ENCODE measurements at places on chromosomes 5 and 9.
A peak's percentile ranks its signal among the peaks of the same experiment; 100 is the strongest.

GRCh38 chr9:137312852-137313325 is 10.8 kb upstream of the NRARP start:
- no peak for DNase-seq

- DNase-seq, result no peak
Observed at GRCh38 chr5:109929376-109929775, 239.6 kb downstream of the MAN2A1 start.

GRCh38 chr5:80128141-80128540 is 93.0 kb downstream of the THBS4 start:
- no peak for DNase-seq

- DNase-seq, result no peak
Observed at GRCh38 chr9:107308461-107308860, 25.4 kb downstream of the RAD23B start.

GRCh38 chr5:114101153-114101552 is 260.7 kb upstream of the KCNN2 start:
- DNase-seq, result no peak

- DNase-seq, result no peak
Observed at GRCh38 chr9:78356634-78357033, 59.7 kb downstream of the PSAT1 start.

GRCh38 chr9:95506678-95507463 is 9.9 kb downstream of the PTCH1 start:
- DNase-seq, result peak; percentile 67

GRCh38 chr5:180474569-180474968 is 19.6 kb upstream of the CNOT6 start:
- no peak for DNase-seq

- no peak for DNase-seq
Observed at GRCh38 chr5:153641183-153641688, 150.8 kb downstream of the GRIA1 start.

DNA sequence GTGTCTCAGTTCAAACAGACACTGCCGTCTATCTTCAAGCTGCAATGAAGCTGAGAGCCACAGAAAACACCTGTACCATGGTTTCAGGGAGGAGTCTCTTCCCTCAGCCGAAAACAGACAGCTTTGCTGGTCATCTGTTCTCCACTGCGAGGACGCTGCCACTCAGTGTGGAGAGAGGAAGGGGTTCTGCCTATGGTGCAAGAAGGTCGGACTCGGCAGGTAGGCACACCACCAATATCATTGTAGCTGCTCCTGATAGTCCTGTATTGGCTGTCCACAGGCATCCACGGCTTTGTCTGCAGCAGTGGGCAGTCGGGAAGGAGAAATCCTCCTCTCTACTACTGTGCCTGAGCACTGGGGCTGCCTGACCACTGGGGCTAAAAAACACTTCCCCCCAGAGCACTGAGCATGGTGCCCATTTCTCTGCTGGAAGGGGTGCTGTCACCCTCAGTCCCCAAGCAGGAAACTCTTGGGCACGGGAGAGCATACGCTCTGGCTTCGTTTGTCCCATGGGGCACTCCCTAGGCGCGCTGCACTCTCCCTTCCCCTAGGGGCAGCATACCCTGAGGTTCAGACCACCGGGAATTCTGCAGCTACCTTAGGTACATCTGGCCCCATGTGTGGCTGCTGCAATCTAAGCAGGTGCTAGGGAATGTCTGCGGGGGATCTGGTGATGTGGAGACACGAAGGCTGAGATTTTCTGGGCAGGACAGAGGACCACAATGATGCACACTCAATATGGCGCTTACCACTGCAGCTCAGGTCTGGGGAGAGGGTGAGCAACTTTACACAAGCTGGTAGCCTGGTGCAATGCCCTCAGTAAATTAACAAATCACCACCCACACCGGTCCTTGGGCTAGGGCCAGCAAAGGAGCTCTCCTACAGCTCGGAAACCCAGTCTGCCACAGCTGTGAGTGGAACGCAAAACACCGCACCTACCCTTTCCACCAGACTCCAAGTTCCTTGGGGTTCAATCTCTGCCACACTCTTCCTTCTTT is 880.9 kb upstream of the SEMA6A start:
- no peak for DNase-seq

DNA sequence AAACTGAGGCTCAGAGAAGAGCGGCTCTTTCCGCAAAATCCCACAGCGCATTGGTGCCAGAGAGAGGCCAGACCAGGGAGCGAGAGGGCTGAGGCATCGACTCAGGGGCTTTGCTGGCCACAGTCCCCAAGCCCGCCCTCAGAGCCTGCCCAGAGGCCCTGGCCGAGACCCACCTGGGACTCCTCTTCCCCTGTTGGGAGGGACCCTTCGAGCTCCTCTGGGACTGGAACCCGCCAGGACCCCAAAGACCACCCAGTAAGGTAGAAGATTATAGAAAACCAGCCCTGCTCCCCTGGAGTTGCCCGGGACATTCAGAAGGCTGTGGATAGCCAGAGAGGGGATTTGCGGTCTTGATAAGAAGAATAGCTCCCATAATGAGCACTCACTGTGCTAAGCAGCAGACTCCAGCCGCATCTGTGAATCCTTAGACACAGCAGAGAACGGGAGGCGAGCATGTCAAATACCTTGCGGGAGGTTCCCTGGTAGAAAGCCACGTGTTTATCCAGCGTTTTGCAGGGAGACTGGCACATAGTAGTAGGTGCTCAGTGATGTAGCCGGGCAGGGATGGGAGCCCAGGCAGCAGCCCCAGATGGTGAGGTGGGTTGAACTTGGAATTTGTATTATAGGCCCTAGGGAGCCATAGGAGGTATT is 651 bp upstream of the AK1 start:
- DNase-seq, result no peak

- DNase-seq, result no peak
Observed at GRCh38 chr9:99199938-99200539, 21.7 kb downstream of the ALG2 start.

DNA sequence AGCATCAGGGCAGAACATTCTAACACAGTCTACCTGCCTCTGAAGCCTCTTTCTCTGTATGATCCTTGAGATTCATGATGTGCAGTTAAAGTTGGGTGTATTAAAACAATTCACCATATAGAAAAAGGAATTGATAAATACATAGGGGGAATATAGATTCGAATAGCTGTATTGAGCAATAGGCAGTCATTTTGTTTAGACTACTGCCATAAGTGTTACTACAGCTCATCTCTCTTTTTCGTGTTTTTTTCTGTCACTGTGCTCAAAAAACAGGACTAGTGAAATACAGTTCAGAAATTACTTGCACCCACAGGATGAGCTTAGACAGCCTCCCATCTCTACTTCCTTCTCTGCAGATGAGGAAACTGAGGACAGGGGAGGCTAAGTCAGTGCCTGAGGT is 144.6 kb upstream of the FBN2 start:
- no peak for DNase-seq

DNA sequence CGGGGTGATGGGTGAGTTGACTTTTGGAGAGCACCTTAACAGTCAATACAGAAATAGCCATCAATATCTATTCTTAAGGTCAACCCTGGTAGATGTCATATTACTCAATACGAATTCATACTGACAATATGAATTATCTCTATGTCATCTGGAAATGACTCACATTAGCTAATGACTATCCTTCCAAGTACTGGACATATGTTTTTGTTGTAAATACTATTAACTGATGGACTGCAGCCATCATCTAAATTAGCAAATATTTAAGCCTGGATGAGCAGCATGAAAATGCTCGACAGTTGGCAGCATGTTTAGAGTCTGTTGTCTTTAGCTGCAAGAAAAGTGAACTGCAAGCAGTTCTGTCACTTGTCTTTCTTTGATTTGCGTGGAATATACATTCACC is 19.6 kb upstream of the ISOC1 start:
- no peak for DNase-seq

- DNase-seq, result no peak
Observed at GRCh38 chr9:127012250-127012649, 97.7 kb downstream of the RALGPS1 start.

DNA sequence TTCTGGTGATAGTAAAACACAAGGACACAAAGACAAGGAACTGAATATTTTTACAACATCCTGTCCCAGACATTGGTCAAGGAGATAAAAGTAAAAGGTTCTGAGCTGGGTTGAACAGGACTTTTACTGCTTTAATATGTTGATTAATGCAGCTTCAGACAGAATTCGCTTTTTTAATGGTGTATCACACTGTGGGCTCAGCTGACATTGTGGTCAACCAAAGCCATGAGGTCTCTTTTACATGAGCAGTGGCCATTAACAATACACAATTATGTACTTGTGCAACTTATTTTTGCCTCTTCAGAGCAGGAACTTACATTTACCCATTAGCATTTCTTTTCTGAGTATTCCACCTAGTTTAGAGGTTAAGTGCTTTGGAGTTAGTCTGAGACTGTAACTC is 22.8 kb upstream of the ERBIN start:
- no peak for DNase-seq

GRCh38 chr9:98989036-98990000 is 45.6 kb downstream of the COL15A1 start:
- no peak for DNase-seq

DNA sequence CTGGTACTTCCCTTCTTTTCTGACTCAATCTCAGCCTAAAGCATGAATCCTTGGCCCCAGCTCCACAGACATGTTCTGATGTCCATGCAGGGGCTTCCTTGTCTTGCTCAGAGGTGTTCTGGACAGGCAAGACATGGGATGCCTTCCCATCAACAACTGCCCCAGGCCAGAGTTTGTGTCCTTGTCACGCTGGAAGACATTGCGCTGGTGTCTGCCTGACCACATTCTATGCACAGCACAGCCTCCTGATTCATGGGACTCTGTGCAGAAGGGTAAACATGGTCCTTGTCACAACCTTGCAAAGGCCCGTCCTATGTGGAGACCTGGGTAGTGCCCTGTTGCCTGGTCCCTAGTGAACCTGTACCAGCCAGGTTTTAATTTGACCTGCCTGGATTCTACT is 212.2 kb downstream of the FSTL4 start:
- no peak for DNase-seq

GRCh38 chr5:6411141-6411540 is 32.8 kb upstream of the MED10 start:
- no peak for DNase-seq

DNA sequence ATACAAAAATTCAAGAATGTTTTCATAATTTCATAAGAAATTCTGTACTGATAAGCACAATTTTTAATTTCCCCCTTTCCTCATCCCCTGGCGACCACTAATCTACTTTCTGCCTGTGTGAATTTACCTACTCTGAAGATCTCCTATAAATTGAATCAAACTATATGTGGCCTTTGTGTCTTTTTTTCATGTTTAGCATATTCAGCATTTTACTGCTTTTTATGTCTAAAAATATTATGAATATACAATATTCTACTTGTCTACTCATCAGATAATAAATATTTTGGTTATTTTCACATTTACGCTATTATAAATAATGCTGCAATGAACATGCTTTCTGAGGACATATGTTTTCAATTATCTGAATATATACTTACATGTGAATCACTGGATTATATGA is 144.8 kb downstream of the CYLC2 start:
- DNase-seq, result no peak

GRCh38 chr5:54651482-54652076 is 134.0 kb downstream of the SNX18 start:
- no peak for DNase-seq

DNA sequence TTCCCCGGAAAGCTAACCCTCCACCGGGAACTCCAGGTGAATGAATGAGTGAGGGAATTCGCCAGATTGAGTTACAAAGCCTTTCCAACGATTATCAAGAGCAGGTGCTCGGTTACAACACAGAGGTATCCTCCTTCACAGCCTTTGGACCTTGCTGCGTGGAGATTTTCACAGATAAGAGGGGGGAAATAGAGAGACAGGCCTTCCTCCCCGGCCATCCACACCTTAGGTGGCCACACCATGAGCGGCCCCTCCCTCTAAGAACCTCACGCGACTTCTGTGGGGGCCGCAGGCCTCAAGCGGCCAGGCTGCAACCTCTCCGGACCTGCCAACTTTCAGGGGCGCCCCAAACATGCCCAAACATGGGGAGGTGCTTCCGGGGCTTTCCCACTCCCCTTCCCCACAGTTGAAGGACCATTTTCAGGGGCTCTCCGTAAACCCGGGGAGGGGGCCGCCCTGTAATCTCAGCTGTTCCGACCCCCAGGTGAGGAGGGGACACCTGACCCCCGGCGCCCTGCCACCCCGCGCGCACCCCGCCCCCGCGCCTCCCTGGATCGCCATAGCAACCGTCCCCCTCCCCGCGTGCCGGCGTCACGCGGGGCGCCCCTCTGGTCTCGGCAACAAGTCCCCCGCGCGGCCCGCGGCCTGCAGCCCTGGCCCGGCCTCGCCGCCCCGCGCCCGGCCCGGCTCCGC is 603 bp downstream of the DENND1A start:
- DNase-seq, result peak; percentile 41

DNA sequence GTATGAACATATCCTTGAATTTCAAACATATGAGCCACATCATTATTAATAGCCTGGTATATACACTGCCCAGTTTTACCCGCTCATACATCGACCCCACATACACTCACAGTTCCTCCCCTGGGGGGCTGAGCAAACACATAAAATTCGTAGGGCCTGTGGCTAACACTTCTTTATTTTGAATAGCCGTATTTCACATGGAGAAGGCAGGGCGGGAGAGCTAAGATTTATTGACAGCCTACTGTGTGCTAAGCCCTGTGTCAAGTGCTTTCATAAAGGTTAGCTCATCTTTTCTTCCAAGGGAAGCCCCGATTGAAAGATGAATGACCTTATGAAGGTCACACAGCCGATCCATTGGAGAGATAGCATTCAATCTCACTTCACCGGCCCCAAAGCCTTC is 134.4 kb downstream of the ENC1 start:
- DNase-seq, result no peak

Measured in anterior cingulate cortex (tissue), 58 donors.